Kidney epithelial cell (primary cell): ENCODE measurements at places on chromosomes 1 and 21. TPM values are rescaled to one million over a fixed set of nuclear protein-coding genes. Genes with fewer than 3 reads are reported as not detected.

Gene ARMH1
- 4.7 TPM in 1 of 2 replicates, not detected in the other for total RNA-seq

- DNase-seq: no peak
Observed at GRCh38 chr1:217188280-217189237, 442.3 kb downstream of the GPATCH2 start.

- DNase-seq: no peak
Observed at GRCh38 chr1:18244762-18245161, 137.2 kb downstream of the IGSF21 start.

DNA sequence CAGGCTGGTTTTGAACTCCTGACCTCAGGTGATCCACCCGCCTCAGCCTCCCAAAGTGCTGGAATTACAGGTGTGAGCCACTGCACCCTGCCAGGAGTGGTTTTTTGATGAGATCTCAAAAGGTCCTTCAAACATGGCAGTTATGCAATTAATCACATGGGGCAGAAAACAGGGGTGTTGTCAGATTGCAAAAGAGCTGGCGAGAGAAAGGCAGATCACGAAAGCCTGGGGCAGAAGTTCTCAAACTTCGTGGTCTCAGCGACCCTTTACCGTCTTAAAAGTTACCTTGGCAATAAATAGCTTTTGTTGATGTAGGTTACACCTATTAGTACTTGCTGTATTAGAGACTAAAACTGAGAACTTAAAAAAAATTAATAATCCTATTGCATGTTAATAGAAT, 16.1 kb downstream of the CNR2 start:
- no peak for DNase-seq

Gene OR2T29
- not detected in 2 replicates for total RNA-seq

Gene WLS
- 39.2 and 55.0 TPM in 2 replicates for total RNA-seq

- no peak for DNase-seq
Observed at GRCh38 chr21:34055615-34056014, 17.8 kb upstream of the MRPS6 start.

Gene DIO1
- not detected in 2 replicates for total RNA-seq

GRCh38 chr21:29499734-29500343, 201.1 kb downstream of the BACH1 start:
- no peak for DNase-seq

- no peak for DNase-seq
Observed at GRCh38 chr1:78070210-78070609, 24.4 kb downstream of the GIPC2 start.

DNA sequence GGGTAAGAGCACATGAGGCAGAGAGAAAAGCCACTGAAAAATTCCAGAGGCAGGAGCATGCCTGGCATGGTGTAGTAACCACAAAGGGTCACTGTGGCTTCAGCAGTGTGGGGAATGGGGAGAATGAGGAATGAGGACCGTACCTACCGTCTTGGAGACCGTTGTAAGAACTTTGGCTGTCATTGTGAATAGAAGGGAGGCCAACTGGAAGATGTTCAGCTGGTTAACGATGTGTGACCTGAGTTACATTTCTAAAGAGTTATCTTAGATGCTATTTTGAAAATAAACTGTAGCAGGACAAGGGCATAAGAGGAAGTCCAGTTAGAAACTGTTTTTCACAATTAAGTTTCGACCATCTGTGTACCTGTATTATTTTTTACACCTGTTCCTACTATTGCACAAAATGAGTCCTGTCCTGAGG, 365.5 kb upstream of the SGIP1 start:
- peak; percentile 14 for DNase-seq

DNA sequence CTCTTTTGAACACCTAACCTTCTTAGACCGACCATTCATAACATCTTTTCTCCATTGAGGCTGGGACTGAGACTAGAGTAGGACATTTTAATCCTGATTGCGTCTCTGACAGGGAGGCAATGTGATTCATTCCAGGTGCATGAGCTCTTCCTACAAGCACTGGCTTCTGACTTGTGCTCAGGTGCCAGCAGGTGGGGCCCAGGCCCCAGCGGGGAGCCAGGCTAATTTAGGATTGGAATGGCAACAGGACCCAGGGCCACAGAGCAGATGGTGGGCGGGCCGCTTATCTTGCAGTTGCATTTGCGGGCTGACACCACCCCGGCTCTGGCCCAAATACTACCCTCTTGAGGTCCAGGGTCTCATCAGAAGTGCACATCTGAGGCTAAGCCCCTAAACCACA, 4.1 kb downstream of the GPA33 start:
- DNase-seq: no peak

DNA sequence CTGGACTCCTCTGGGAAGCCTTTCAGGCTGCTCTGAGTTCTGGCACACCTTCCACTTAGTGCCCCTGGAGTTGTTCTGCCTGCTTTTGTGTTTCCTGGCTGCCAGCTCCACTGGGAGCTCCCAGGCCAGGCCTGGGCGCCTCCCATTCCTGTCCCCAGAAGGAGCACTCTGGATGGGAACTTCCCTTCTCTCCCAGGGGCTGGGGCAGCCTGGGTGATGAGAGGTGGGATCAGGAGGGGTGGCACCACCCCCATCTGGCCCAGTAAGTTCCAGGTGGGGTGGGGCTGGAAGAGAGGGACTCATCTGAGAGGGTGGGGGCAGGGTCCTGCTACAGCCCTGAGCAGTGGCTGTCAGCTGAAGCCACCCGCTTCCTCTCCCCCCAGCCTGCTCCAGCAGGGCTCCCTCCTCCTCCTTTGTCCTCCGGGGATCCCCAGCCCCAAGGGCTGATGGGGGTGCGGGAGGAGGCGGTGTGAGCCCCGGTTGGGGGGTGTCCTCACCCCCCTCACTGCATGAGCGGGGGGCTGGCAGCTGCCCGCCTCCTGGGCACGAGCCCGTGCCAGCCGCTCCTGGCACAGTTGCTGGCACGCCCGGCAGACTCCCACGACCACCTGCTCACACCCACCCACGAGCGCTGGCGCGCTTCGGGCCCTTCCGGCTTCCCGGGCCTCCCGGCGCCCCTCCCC, 4.7 kb downstream of the FOXO6 start:
- DNase-seq: no peak

GRCh38 chr1:967466-968343, 1.4 kb downstream of the PLEKHN1 start:
- no peak for DNase-seq

GRCh38 chr21:42146273-42146805, 72.6 kb upstream of the ABCG1 start:
- no peak for DNase-seq

GRCh38 chr1:10283318-10283984, 73.1 kb downstream of the KIF1B start:
- no peak for DNase-seq

DNA sequence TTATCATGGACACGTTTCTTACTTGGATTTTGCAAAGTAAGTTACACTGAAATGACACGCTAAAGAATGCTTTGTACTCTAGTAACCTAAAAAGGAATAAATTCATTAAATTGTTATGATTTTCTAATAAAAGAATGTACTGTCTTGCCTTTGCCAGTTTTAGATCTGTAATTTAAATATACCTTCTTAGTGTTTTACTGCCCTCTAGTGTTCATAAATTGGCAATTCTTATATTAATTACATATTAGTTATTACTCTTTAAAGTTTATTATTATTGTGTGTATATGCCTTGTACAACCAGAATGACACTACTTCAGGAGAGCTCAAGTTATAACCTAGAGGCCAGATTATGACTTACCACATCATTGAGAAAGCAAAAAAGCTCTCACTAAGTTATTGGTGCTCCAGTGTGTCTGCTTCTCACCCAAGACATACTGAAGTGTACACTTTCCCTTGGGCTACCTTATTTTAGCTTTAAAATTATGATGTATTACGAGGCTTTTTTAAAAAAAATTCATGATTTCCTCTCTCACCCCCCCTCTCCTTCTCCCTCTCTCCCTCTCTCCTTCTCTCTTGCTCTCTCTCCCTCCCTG, 169.9 kb downstream of the HS2ST1 start:
- no peak for DNase-seq

GRCh38 chr1:58814251-58815068, 30.6 kb upstream of the JUN start:
- DNase-seq: no peak

GRCh38 chr1:201295861-201296260, 12.6 kb downstream of the PKP1 start:
- peak; percentile 35 for DNase-seq

GRCh38 chr1:156894001-156894400, 483 bp downstream of the PEAR1 start:
- DNase-seq: no peak

DNA sequence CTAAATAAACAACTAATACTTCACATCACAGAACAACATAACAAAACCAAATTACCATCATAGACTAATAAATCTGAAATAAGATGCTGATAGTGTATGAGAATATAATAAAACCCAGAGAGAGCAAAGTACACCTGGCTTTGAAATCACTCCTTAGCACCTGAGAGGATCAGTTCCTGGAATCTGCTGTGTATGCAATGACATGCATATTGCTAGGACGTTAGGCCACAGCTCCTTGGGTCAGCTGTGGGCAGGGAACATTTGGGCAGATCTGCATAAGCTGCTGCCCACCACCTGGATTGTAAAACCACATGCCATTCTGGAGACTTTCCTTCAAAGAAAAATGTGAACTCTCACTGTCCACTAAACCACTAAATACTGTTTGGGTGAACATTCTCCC, 81.1 kb downstream of the NR5A2 start:
- no peak for DNase-seq

- DNase-seq: no peak
Observed at GRCh38 chr1:185054365-185055060, 9.2 kb downstream of the RNF2 start.

Gene CTTNBP2NL
- 44.0 and 45.9 TPM in 2 replicates for total RNA-seq

Gene TFF3
- 0.17 and 0.21 TPM in 2 replicates for total RNA-seq

Gene ADORA1
- 5.6 and 7.0 TPM in 2 replicates for total RNA-seq
